Panc1 (cell line): ENCODE measurements at places on chromosomes 5 and 9. TPM values are rescaled to one million over a fixed set of nuclear protein-coding genes. Genes with fewer than 3 reads are reported as not detected.
A peak's percentile ranks its signal among the peaks of the same experiment; 100 is the strongest.

Gene LMNB1
- 122 TPM for total RNA-seq

DNA sequence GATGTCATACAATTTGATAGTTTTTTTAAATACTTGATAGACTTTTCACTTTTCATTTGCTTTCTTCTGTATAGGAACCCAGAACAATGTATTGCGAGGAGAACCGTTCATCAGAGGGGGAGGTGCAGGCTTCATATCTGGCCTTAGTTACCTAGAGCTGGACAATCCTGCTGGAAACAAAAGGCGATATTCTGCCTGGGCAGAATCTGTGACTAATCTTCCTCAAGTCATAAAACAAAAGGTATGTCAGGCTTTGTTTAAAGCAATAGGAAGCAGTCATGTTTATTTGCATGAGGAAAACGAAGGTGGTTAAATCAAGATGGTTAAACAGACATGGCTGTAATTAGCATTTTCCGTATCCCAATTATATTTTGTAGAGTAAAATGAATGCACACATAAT is 46.0 kb downstream of the C7 start:
- no peaks in the 10 kb centered on the region for H3K27me3 ChIP-seq
- H3K36me3 ChIP-seq: no peaks in the 10 kb centered on the region
- H3K27ac ChIP-seq: no peak overlapping the region
- H3K4me3 ChIP-seq: no peak overlapping the region
- H3K4me1 ChIP-seq: no peaks in the 10 kb centered on the region

Gene GARNL3
- 11.5 TPM for total RNA-seq

- H3K27me3 ChIP-seq: no peaks in the 10 kb centered on the region
- no peak for DNase-seq
- H3K4me3 ChIP-seq: no peak overlapping the region
- no peak overlapping the region for H3K27ac ChIP-seq
- no peaks in the 10 kb centered on the region for H3K36me3 ChIP-seq
Measured at GRCh38 chr9:18185196-18185595, 288.8 kb upstream of the ADAMTSL1 start.

DNA sequence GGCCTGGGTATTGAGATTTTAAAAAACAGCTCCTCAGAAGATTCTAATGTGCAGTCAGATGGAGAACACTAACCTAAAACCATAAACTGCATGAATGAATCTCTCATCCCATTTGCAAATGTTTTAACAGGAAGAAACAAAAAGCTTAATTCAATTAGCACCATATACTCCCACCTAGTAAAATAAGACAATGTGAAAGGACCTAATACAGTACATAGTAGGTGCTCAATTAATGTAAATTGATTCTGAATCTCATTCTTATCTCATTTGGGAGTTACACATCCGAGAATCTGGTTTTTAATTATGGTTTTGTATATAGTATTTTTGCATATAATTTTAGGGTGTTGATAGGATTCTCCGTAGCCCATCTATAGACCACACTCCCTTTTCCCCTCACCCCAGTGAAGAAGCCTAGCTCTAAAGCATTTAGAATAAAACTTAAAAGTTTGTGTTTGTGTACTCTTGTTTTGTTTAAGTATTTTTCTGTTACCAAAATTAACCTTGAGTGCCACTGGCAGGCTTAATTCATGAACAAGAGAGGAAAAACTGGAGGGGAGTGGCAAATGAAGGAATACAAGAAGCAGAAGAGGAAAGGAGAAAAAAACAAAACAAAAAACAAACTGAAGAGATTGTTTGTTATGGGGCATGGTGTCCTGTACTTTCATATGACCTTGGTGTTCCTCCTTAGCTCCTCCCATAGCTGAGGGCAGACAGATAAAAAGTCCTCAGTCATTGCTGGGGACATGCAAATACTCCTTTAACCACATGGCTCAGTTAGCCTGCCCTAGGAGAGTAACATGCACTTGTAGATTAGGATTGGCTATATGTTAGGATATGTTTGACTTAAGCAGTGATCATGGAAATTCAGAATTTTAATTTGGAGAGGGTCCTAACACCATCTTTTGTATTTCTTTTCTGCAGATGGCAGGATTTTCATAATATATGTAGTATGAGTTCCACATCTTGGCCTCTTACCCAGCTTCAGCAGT is 1.2 kb downstream of the RNF14 start:
- peaks cover 13% of the 10 kb centered on the region for H3K4me1 ChIP-seq
- H3K27ac ChIP-seq: peak overlapping the region; percentile 92
- peak overlapping the region; percentile 95 for H3K4me3 ChIP-seq
- DNase-seq: no peak

Gene CENPK
- 34.2 TPM for total RNA-seq

Gene OR1Q1
- total RNA-seq: not detected

DNA sequence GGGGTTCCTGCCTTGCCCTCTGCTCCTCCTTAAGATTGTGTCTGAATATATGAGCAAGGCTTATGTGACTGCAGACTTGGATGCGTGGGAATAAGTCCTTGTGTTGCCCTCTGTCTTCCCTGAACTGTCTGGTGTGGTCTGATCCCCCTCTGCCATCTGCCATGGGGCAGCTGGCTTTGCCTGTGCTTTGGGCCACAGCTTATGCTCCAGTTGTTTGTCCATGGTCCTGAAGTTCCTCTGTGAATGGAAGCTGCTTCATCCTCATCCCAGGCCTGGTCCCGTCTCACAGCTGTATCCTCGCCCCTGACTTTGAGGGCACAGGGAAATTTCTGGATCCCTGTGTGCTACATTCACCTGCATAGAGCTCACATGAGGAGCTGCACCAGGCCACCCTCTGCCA is 14.7 kb downstream of the IL31RA start:
- H3K27me3 ChIP-seq: no peaks in the 10 kb centered on the region
- DNase-seq: no peak
- H3K4me3 ChIP-seq: no peak overlapping the region
